CD4-positive, alpha-beta T cell treated with Interleukin-2 at 100 ng/mL for 4 hours (primary cell): ENCODE measurements at places on chromosomes 2 and 18.
A peak's percentile ranks its signal among the peaks of the same experiment; 100 is the strongest.

DNA sequence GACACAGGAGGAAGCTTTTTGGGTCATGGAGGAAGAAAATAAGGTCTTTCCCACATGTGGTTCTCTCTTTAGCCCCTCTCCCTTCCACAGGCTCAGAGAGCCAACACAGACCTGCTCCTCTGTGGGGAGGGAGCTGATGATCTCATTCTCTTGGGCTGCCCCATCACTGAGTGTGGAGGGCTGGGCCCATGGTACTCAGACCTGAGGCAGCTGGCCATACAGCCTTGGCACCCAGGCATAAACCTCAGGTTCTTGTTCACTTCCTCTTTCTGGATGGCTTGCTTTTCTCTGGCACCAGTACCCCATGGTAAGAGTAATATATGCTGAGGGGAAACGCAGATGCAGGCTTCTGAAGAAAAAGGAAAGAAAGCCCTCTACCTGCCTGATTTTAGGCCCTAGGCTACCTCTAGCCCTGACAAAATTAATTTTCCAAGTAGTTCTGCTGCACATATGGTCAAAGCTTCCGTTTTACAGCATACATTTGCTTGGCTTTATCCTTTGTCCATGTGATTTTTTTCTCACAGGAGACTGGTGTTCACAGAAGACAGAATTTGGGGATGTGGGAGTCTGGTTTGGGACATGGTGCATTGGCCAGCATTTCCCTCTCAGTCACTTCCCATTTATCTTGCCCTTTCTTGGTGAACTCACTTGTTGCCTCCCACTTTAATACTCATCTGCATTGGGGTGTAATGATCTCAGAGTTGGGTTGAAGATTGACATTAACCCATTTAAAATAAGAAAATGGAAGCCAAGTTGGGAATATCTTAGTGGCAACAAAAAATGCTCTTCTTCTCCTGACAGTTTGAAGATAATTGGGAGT lies 11.1 kb downstream of the DHRS9 start:
- DNase-seq = no peak

- no peak for DNase-seq
These were observed 789.7 kb upstream of the SLC39A10 start for GRCh38 chr2:194867328-194867727.

GRCh38 chr2:3132466-3132865 lies 245.2 kb downstream of the EIPR1 start:
- no peak for DNase-seq

DNA sequence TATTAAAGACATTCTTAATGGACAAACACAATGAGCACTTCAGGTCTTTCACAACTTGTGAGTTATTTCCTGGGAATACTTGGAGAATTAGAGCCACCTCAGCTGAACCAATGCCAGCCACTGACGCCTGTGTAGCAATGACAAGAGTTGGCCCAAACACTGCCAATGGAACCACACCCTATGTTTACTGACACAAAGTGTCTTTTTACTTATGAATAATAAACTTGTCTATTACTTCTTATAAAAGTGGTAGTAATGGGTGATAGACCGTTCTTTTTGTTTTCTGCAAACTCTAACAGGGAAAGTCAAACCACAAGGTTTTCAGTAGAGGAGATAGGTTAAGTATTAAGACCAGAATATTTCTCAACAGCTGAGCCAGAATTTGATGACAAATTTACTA lies 12.5 kb upstream of the CHAC2 start:
- no peak for DNase-seq

GRCh38 chr2:100589527-100589926 lies 26.7 kb downstream of the PDCL3 start:
- no peak for DNase-seq

GRCh38 chr18:80200932-80201672 lies 46.2 kb downstream of the PARD6G start:
- no peak for DNase-seq

- DNase-seq = no peak
These were observed 54.8 kb upstream of the CCDC178 start for GRCh38 chr18:33495278-33495677.

DNA sequence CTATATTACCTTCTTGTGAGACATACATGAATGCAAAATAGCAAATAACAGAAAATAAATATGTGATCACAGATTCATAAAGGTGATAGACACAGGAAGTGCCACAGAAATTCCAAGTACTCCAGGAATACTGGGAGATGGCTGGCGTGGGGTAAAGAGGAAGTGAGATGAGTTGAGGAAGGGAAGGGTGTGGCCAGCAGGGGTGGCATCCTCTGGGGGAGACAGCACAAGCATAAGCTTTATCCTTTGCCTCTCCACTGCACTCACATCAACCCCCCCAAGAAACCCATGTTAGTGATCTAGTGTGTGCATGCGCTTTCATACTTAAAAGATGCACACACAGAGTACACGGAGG lies 94.8 kb upstream of the B3GNT7 start:
- DNase-seq = no peak

GRCh38 chr2:58350484-58350883 lies 109.4 kb upstream of the FANCL start:
- DNase-seq = no peak

- no peak for DNase-seq
These were observed 44.4 kb upstream of the ATL2 start for GRCh38 chr2:38421274-38422056.

GRCh38 chr2:70192516-70192915 lies 1.7 kb upstream of the C2orf42 start:
- DNase-seq = no peak

GRCh38 chr2:70247364-70248180 lies 856 bp downstream of the TIA1 start:
- peak; percentile 58 for DNase-seq

DNA sequence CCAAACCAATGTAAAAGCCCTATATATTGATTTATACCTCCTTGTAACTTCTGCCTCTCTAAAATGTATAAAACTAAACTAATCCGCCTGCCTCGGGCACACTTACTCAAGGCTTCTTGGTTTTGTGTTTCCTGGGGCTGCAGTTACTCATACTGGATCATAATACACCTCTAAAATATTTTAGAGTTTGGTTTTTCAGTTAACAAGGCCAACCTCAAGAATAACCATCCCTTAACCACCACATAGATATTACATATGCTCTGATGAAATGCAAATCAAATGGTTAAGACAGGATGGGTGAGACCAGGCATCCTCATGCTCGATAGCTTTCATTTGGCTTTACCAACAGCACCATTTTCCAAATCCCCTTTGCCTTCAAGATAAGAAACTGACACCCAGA lies 46.4 kb downstream of the UXS1 start:
- DNase-seq = peak; percentile 49

DNA sequence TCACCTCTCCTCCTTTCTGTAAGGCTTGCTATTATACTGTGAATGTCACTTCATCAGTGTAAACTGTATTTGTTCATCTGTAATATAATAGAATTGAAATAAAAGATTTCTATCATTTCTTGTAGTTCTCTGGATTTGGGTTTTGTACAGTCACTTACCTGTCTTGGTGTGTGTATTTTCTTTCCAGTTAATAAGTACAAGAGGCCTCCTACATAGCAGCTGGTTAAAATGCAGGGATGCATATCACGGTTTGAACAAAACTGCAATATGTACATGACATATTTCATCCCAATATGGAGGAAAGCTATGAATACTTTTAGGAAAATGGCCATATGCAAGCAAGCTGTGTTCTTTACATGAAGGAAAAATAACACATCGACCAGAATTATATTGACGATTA lies 5.4 kb upstream of the STAT1 start:
- no peak for DNase-seq

DNA sequence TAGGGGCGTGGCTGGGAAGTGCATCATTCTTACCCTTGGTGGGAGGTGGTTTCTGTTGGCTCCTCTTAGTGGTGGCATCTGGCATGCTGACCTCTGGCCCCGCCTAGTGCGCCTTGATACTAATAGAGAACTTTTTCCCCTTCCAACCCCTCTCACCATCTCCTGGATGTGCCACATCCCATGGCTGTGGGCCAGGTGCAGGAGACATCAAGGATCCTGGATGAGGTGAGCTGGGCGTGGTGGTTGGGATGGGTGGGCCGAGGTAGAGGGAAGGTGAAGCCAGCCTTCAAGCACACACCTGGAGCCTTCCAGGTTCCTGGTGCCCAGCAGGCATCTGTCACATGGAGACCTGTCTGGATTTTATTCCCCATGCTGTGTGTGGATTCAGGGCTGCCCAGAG lies 149.2 kb downstream of the DYSF start:
- DNase-seq = no peak

DNA sequence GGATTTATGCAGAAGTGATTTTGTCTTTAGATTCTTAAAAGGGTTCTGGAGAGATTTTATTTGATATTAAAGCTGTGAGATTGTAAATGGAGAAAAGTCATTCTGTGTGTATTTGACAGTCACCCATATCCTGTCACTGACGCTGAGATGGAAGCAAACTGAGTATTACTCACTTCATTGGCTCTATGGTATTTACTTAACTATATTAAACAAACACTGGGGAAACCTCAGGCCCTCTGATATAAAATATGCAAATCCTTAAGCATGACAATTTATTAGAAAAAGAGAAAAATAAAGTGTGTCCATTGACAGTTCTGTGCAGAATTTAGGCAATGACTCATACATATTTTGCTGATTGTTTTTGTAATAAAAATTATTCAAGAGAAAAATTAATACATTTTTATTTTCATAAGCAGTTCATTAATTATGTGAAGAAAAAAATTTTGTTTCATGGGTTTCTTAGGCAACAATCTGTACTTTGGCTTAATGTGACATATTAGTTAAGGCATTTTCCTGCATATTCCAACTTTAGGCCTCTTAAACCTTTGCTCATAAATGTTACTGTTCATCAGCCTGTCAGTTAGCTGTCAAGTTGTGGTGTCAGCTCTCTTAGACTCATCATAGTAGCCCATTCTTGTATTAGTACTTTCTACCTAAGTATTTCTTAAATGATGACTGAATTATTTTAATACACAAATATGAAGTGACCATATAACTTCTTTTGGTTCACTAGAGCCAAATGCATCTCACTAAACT lies 99.9 kb downstream of the PARD3B start:
- DNase-seq = no peak

GRCh38 chr2:224870341-224870740 lies 154.2 kb upstream of the CCDC195 start:
- DNase-seq = no peak

DNA sequence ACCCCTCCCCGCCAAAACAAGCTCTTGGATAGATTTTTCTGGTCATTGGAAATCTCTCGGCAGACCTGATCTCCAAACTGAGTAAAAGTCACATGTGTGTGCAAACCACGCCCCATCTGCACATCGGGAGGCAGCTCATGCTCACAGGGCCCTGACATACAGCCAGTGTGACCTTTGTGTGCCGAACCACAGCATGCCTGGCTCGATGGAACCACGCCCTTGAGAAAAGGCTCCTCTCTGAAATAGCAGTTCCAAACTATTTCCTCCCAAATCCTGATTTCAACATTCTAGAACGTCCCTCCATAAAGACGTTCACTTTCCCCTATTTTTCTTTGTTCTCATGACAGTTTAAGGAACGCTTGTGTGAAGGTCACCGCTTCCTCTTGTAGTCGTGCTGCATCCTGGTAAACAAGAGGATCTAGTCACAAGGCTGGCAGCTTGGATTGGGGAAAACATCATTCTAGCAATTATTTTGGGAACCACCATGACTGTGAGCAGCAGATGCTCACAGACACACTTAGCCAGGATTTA lies 59.3 kb upstream of the MAP4K4 start:
- no peak for DNase-seq

- no peak for DNase-seq
These were observed 34.8 kb downstream of the USP34 start for GRCh38 chr2:61436092-61436491.

- DNase-seq = no peak
These were observed 1775.5 kb upstream of the CELF4 start for GRCh38 chr18:39341129-39341528.

DNA sequence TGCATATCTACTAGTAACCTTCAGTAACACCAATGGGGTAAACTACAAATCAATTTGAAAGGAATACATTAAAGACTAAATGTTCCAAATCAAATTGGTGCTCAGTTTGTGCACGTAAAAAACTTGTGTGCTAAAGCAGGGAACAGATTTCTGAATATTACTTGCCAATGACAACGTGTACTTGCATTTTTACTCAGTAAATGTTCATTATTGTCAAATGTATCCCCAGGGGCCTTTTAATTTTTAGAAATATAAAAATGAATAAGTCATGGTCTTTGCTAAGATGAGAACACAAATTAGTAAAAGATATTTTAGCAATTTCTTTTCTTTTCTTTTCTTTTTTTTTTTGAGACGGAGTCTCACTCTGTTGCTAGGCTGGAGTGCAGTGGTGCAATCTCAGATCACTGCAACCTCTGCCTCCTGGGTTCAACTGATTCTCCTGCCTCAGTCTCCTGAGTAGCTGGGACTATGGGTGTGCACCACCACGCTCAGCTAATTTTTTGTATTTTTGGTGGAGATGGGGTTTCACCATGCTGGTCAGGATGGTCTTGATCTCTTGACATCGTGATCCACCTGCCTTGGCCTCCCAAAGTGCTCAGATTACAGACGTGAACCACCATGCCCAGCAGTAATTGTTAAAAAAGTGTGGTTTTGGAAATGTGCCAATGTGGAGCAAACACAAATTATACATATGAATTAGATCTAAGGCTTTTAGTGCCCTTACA lies 52.6 kb downstream of the PMAIP1 start:
- no peak for DNase-seq

GRCh38 chr2:2523461-2524347 lies 192.6 kb upstream of the MYT1L start:
- no peak for DNase-seq

DNA sequence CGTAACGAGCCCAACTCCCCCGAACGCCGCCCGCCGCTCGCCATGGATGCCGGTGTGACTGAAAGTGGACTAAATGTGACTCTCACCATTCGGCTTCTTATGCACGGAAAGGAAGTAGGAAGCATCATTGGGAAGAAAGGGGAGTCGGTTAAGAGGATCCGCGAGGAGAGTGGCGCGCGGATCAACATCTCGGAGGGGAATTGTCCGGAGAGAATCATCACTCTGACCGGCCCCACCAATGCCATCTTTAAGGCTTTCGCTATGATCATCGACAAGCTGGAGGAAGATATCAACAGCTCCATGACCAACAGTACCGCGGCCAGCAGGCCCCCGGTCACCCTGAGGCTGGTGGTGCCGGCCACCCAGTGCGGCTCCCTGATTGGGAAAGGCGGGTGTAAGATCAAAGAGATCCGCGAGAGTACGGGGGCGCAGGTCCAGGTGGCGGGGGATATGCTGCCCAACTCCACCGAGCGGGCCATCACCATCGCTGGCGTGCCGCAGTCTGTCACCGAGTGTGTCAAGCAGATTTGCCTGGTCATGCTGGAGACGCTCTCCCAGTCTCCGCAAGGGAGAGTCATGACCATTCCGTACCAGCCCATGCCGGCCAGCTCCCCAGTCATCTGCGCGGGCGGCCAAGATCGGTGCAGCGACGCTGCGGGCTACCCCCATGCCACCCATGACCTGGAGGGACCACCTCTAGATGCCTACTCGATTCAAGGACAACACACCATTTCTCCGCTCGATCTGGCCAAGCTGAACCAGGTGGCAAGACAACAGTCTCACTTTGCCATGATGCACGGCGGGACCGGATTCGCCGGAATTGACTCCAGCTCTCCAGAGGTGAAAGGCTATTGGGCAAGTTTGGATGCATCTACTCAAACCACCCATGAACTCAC lies 673 bp downstream of the PCBP1 start:
- peak; percentile 54 for DNase-seq
